ENCODE measurements at places on chromosomes 13 and 19. TPM values are rescaled to one million over a fixed set of nuclear protein-coding genes. Genes with fewer than 3 reads are reported as not detected.

The ZNF784 gene
- 8.5 TPM for polyA plus RNA-seq

The TEX29 gene
- polyA plus RNA-seq: 0.24 TPM

DNA sequence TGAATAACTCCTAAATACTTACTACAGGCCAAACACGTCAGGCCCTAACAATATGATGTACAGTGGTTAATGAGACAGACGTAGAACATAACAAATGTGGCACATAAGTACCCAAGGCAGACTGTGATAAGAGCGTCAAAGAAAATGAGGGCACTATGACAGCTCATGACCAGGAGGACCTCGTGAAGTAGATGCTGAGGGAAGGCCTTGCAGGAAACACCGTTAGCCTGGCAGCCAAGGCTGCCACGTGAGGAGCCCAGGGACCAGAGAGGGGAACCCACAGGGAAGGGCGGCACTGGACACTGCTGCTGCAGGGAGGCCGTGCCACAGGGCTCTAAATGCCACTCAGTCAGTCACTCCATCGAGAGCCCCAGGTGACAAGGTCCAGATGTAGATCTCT is 5.7 kb downstream of the TUBGCP3 start:
- DNase-seq: no peak

GRCh38 chr19:28881616-28882015 is 331.3 kb downstream of the UQCRFS1 start:
- DNase-seq: no peak

DNA sequence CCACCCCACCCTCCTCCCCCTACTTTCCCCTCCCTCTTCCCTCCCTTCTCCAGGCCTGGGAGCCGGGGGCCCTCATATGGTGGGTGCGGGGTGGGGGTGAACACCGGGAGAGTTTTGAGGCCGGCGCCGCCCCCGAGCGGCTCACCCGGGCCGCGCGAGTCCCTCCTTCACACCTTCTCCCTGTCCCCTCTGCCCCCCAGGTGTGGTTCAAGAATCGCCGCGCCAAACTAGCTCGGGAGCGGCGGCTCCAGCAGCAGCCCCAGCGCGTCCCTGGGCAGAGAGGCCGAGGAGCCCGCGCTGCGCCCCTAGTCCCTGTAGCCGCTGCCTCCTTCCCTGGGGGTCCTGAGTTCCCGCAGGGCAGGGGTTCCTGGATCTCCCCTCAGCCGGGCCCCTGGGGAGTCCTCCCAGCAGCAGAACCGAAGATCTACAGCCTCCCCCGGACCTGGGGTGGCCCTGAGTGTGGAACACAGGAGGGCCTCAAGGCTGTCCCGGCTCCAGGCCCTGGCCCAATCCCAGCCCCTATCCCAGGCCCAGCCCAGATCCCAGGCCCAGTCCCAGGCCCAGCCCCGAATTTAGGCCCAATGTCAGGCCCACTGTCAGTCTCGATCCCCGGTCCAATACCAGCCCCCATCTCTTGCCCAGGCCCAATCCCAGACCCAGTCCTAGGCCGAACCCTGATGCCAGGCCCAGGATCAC is 1.7 kb downstream of the TPRX2 start:
- DNase-seq: no peak

GRCh38 chr13:23701186-23701585 is 131.0 kb downstream of the TNFRSF19 start:
- no peak for DNase-seq

DNA sequence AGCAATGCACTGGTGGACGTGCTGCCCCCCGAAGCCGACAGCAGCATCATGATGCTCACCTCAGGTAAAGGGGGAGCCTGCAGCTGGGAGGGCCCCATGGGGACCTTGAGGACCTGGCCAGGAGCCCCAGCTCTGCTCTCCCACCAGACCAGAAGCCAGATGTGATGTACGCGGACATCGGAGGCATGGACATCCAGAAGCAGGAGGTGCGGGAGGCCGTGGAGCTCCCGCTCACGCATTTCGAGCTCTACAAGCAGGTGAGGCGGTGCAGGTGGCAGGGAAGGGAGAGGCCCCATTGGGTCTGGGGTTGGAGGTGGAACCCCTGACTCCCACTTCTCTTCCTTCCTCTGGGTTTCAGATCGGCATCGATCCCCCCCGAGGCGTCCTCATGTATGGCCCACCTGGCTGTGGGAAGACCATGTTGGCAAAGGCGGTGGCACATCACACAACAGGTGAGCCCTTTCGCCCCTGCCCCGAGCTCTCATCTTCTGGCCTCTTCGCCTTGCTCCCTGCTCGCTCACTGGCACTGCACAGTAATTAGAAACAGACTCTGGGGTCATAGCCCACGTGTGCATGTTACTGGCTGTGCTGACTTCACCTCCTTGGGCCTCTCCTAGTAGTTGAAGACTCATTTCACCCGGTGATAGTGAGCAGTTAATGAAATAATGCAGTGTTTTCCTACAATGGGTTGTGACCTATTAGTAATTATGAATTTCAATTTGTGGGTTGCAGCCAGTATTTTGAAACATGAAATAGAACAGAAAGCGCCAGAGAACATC is 3.6 kb downstream of the PSMC4 start:
- no peak for DNase-seq

DNA sequence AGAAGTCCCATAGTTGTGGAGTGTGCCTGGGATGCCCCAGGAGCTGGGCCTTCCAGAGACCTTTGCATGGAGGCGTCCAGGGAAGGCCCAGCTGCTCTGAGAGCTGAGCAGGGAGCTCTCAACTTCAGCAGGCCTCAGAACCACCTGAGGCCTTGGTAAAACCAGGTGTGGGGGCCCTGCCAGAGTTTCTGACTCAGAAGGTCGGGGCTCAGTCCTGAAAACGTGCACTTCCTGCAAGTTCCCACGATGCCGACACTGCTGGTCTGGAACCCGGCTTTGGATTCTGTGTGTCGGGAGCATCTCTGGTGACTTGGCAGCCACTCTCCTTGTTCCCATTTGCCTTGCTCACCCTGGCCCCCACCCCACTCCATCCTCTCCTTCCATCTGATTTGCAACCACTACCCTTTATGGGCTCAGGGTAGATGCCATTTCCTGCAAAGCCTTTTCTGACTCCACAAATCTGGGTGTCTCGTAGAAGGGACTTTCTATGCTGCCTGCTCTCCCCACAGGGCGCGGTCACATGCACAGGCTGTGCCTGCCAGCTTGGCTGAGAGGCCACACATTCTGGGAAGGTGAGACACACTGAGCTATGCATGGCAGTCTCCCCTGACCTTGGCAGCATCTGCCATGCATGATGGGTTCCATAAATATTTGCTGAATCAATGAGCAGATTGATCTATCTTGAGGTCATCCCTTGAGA is 244.7 kb downstream of the COL4A1 start:
- no peak for DNase-seq

DNA sequence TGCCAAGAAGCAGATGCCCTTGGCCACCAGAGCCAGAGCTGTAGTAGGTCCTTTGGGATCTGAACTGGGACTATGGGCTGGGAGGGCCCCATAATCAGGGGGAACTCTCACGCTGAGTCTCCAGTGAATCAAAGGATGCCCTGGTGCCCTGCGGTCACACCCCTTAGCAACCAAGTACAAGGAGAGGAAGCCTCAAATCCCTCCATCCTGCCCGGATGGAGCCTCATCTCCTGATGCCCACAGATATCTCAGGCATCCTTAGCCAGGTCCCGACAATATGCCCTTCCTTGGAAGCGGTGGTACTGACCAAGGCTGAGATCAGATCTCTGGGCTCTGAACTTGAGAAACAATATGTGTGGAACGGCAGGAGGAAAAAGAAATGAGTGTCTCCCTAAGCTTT is 1.7 kb downstream of the PLEKHA4 start:
- no peak for DNase-seq

All from muscle of leg (tissue), 16 donors.